Choroid plexus epithelial cell (primary cell): ENCODE measurements at places on chromosomes 5 and 9.

DNA sequence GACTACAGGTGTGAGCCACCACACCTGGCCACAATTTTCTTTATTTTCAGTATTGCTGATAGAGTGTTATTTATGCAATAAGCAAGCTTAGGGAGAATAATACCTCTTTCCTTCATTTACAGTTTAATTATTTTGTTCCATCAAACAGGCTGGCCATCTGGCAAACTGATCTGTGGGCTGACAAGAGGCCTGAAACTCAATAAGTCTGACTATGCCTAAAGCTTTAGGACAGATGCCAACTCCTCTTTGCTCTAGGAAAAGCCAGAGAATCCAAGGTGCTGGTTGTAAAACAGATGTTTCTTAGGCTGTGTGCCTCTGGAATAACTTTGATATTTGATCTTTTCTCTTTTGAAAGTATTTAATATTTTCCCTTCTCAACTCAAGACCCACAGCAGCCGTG is 98.4 kb downstream of the TARS1 start:
- no peak for DNase-seq

DNA sequence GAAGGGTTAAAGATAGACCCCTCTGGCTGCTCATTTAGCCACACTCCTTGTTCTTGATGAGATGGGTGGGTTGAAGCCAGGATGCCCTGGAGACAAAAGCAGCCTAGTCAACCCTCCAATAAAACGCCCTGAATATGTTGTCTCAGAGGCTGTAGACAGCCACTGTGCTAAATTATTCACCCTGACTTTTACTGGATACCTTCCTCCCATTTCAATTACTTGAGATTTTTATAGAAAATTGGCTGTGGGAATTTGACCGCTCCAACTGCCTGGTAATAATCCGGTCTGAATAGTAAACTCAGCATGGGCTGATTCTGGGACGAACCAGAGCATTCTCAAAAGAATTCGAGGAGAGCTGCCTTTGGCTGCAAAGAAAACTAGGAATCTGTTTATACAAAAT is 104.2 kb downstream of the SNX18 start:
- no peak for DNase-seq

DNA sequence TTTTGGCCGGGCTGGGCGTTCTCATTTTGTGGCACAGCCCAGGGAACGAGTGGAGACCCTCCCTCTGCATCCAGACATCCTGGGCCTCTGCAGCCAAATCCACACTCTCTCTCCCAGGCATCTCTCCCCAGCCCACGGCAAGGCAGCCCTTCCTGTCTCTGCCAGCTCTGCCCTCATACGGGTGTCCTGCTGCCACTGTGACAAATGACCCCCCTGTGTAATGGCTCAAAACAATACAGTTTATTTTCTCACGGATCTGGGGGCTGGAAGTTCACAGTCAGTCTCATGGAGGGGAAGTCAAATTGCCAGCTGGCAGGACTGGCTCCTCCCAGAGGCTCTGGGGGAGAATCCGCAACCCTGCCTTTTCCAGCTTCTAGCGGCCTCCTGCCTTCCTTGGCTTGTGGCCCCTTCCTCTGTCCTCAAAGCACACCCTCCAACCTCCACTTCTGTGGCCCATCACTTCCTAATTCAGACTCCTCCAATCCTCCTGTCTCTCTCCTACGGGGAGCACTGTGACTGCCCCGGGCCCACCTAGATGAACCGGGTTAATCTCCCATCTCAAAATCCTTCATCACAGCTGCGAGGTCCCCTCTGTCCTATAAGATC is 70.2 kb upstream of the COL5A1 start:
- no peak for DNase-seq

DNA sequence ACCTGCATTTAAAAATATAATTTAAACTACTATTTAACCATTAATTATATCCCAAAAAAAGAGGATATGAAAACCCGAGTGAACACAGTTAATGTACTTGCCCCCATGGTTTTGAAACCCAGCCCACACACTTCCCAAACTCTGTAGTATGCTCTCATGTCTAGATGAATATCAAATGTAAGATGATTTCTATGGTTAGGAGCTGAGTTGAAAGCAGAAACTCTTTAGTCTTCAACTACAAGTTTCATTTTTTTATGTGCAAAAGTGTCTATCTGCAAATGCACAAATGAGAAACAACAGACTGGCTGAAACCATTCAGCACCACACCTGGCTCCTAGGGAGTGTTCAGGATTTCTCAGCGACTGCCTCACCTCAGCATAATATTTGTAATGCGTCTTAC is 183.3 kb downstream of the SEMA5A start:
- no peak for DNase-seq

DNA sequence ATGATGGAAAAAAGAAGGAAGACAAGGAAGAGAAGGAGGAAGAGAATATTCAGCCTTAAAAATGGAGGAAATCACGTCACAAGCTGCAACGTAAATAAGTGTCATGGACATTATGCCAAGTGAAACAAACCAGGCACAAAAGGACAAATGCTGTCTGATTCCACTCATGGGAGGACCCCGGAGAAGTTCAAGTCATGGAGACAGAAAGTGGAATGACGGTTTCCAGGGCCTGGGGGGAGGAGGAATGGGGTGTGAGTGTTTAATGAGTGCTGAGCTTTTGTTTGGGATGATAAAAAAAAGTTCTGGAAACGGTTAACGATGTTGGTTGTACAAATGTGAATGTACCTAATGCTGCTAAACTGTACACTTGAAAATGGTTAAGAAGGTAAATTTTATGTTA is 439.5 kb downstream of the GADD45G start:
- no peak for DNase-seq

GRCh38 chr9:120869726-120870125 is 7.3 kb downstream of the PHF19 start:
- no peak for DNase-seq

DNA sequence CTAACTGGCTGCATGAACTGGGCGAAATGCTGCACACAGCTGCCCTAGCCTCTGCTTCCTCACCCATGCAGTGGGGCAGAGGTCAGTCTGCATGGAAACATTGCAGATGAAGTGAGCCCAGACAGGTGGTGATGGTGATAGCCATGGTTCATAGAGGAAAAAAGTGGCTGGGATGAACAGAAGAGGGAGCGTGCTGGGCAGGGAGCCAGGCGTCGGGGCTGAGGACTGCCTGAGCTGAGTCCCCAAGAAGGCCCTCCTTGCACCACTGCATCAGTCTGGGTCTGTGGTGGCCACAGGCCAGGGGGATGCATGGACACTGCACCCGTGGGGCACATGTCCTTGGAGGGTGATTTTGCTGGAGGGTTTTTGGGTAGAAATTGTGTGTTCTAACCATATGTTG is 80.5 kb downstream of the AMBP start:
- DNase-seq: no peak

DNA sequence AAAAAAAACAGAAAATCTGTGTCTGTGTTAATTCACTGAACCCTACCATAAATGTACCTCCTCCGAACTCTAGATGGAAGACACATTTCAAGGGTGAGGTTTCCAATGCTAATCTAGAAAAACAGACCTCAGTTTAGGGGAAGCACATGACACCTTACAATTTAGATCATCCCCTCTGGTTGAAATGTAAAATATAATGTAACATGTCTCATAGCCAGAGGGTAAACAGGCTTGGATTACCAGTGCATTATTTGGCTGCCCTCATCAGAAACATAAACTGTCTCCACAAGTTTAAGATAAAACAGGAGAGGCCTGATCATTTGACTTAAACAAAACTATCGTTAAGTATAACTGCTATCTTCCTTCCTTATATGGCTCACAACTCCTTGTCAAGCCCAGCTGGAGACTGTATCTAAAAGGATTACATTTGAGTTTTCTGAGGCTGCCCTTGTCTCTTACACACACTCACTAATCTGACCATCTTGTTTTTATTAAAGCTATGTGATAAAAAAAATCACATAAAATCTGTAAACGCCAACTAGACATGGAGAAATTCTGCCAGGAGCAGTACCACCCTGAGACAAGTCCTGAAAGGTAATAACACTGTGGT is 105.7 kb downstream of the LURAP1L start:
- peak; percentile 37 for DNase-seq

DNA sequence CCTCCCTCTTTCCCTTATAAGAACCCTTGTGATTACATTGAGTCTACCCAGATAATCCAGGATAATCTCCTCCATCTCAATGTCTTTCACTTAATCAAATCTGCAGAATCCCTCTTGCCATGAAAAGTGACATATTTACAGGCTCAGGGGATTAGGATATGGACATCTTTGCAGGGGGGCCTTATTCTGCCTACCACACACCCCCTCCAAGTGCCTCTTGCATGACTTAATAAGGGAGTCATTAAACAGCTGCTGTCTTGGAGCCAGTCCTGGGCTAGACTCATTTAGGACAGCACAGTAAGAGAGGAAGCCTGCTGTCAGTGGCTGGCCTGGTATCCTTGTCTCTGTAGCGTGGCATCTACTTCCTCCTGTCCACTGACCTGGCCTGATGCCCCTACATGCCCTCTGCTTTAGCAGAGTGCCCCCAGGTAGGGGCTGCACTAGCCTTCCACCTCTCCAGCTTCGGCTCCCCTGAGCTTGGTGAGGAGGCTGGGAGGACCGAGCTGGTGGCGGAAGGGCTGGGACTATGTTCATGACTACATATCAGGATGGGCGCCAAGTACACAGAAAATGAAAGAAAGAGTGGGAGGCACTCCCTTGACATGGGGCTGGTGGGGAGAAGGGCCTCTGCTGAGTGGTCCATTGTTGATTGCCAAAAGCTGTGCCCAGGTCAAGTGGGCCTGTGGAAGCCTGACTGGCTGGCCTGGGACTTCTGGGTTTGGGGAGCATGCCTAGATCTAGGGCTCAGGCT is 17.2 kb downstream of the ENHO start:
- no peak for DNase-seq

DNA sequence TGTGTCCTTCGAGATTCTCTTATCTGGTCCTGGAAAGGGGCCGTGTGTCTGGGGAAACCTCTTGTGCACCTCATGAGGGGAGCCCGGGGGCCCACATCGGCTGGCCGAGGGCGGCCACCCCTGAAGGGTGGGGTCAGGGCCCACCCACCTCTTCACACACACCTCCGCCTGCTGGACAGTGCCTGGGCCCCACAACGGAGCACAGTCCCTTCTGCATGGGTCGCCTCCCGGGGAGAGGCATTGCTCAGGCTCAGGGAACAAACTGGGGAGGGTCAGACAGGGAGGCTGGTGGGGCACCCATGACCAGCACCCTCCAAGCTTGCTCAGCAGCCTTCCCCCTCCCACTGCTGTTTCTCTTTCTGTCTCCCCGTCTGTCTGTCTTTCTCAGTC is 1.3 kb upstream of the LRRC14B start:
- no peak for DNase-seq
